Stimulated activated CD4-positive, alpha-beta T cell treated with anti-CD3 and anti-CD28 coated beads, Interleukin-4, amount 100 ng/mL, for 48 hours (primary cell): ENCODE measurements at places on chromosomes 3 and 15.

- DNase-seq = no peak
These were observed 15.8 kb downstream of the SCG5 start for GRCh38 chr15:32657198-32657883.

DNA sequence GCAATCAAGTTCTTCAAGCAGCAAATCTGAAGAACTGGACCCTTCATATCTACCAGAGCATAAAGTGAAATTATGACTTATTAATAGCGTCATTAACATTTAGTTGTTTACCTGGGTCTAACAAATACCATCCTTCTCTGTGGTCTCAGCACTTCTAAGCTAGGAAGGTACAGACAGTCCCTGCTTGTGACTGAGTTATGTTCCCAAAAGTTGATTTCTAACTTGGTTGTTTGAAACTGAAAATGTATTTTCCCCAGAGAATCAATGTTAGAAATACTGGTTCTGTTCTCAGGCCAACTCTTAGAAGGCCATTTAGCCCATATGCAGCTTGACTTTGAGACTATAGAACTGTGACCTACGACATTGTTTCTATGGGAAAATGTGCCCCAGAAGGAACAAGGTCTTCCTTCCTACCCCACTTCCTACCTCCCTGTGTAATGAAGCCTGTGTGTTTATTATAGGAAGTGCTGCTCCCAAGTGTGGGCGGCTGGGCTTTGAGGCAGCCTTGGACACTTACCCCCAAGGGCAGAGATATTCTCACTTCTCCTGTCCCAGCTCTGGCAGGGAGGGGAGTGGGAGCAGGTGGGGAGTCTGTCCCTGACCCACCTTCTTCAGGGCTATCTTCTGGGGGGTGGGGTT lies 12.2 kb upstream of the MAPK6 start:
- DNase-seq = no peak

DNA sequence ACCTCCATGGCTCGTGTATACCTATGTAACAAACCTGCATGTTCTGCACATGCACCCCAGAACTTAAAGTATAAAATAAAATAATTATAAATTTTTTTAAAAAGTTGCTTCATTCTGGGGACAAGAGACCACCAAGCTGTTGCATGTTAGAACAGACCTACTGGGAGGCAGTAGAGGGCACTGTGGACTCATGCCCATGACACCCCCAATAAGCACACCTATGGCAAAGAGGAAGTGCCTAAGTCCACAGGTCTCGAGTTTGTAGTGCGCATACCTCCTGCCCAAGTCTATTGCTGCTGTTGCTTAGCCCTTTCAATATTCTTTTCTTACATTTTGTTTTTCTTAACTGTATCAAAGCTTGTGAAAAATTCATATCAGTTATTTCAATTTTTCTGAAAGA lies 267.9 kb upstream of the THBS1 start:
- DNase-seq = no peak

- DNase-seq = no peak
These were observed 75.9 kb upstream of the ARRDC4 start for GRCh38 chr15:97884513-97885131.

DNA sequence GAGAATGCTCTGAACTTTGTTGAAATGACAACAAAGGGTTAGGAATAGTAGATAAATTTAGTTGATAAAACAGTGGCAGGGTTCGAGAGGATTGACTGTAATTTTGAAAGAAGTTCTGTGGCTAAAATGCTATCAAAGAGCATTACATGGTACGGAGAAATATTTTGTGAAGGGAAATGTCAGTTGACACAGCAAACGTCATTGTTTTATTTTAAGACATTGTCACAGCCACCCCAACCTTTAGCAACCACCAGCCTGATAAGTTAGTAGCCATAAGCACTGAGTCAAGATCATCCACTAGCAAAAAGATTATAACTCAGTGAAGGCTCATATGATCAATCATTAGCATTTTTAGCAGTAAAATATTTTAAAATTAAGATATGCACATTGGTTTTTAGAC lies 8.7 kb upstream of the ST3GAL6 start:
- DNase-seq = no peak

GRCh38 chr3:98038876-98039275 lies 3.8 kb upstream of the GABRR3 start:
- DNase-seq = no peak

GRCh38 chr15:58527573-58528187 lies 95.9 kb downstream of the LIPC start:
- no peak for DNase-seq

- DNase-seq = no peak
These were observed 211.9 kb downstream of the SV2B start for GRCh38 chr15:91311986-91312385.

- no peak for DNase-seq
These were observed 1.2 kb downstream of the HRH1 start for GRCh38 chr3:11155341-11156025.

DNA sequence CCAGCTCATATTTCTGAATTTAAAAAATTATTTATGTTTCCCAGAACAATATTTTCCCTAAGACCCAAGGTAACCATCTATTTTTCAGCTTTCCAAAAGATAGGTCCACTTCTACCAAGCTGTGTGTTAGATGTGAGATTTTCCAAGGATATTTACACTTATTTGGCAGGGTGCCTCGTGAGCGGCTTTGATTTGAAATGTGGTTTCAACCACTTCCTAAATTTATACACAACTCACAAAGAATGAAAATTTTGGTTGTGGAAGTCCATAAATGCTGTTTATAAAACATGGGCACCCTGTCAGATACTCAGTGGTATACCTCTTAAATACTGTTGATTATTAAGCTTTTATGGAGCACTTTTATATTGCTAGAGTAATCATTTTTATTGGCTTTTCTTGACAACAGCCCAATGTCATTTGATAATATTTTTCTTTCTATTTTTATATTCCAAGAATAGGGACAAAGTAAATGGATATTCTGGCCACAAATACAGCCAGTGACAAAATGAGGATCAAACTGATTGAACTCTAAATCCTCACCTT lies 57.6 kb downstream of the GAP43 start:
- DNase-seq = no peak

GRCh38 chr3:48299746-48300712 lies 33.4 kb downstream of the SPINK8 start:
- DNase-seq = no peak

- DNase-seq = no peak
These were observed 27.9 kb upstream of the FAM174B start for GRCh38 chr15:92683511-92683834.

- DNase-seq = no peak
These were observed 211.2 kb downstream of the FOXP1 start for GRCh38 chr3:71372241-71372768.

GRCh38 chr3:131388490-131388799 lies 6.9 kb downstream of the NUDT16 start:
- no peak for DNase-seq

DNA sequence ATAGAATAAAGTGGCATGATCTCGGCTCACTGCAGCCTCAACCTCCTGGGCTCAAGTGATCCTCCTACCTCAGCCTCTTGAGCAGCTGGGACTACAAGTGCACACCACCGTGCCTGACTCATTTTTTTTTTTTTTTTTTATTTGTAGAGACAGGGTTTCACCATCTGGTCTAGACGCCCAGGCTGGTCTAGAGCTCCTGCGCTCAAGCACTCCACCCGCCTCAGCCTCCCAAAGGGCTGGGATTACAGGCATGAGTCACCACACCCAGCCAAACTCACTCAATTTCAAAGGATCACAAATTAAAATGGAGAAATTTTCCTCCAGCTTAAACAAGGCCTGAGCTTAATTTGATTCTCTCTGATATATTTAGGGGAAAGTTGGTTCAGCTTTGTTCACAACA lies 27.3 kb upstream of the NMB start:
- no peak for DNase-seq

DNA sequence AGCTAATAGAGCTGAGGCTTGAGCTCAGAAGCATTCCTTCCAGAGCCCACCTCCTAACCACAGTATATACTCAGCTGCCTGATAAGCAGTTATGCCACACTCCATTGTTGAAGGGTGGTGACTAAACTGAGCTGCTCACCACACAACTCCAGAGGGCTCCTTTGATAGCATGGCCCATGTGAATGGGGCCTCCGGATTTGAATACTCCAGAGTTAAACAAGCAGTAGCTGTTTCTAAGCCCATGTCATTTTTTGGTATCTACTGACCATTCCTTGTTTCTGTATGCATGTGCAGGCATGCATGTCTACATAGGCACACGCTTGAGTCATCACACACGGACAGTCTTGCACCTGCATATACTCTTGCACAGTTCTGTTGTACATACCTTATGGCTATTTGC lies 28.9 kb downstream of the IGSF10 start:
- no peak for DNase-seq

- DNase-seq = no peak
These were observed 612 bp upstream of the LDHAL6B start for GRCh38 chr15:59205839-59206622.

DNA sequence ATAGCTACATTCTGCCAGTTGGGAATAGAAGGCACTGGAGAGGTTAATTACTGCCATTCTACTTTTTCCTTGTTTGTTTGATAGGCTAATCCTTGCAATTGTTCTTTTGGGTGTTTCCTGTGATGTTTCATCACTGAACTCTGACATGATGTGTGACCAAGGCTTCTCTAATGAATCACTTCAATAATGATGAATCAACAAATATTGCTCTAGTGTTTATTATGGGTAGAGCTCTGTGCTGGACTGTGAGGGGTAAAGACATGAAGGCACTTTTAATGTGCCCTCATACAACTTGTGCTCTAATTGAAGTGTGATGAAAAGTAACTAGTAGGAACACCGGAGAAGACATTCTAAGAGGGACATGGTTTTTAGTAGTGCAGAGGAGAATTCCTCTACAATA lies 233.6 kb downstream of the WDR72 start:
- DNase-seq = no peak

DNA sequence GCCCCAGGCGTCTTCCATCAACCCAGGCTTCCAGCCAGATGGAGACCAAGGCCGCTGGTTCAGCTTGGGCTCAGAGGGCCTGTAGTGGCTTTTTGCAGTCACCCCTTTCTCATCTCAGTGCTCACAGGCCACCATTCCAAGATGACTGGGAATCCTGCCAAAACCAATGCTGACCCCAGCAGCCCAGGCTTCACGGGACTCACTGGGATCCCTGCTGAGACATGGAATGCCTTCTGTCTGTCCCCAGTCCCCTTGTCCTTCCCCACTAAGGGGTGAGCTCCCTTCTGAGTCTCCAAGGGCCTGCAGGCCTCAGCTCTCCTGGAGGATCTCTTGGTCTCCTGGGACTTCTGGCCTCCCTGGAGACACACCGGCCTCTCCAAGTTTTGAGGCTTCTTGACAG lies 77.4 kb upstream of the SEC13 start:
- no peak for DNase-seq

- no peak for DNase-seq
These were observed 58.5 kb downstream of the HRH1 start for GRCh38 chr3:11212784-11213183.

DNA sequence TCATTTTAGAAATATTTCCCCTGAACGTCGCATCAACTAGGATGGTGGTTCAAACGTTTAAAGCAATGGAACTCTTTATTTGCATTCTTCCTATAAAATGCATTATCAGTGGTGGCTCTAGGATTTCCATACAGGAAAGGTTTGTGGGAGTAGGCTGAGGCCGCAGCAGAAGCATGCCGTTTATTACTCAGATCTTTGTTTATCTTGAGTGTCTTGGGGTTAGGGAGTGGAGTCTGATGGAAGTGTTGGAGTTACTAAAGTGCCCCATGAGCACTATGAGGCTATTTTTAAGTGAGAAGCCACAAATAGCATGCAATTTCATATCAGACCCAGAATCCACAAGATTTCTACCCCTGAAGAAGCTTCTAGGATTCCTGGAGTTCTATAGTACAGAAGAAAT lies 26.2 kb downstream of the ATOSA start:
- no peak for DNase-seq

- DNase-seq = no peak
These were observed 200.9 kb upstream of the CTDSPL start for GRCh38 chr3:37660782-37661181.

GRCh38 chr3:59288951-59289350 lies 239.1 kb upstream of the CFAP20DC start:
- DNase-seq = no peak

- DNase-seq = peak; percentile 10
These were observed 392.6 kb upstream of the TPM1 start for GRCh38 chr15:62649793-62650420.

DNA sequence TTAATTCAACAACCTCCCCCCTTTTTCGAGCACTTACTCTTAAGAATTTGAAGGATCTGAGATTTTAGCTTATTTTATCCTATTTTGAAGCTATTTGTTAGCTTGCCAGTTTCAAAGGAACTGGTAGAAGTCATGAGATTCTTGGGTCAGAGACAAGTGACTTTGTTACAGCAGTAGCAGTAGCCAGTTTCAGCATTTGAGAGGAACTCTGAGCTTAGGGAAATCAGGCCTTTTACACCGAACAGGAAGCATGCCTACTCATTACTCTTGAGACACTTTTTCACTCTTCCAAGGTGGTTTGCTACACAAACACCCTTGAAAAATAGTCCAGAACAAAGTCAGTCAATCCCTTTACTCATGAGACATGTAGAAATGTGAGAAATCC lies 24.5 kb upstream of the TM4SF1 start:
- DNase-seq = no peak

DNA sequence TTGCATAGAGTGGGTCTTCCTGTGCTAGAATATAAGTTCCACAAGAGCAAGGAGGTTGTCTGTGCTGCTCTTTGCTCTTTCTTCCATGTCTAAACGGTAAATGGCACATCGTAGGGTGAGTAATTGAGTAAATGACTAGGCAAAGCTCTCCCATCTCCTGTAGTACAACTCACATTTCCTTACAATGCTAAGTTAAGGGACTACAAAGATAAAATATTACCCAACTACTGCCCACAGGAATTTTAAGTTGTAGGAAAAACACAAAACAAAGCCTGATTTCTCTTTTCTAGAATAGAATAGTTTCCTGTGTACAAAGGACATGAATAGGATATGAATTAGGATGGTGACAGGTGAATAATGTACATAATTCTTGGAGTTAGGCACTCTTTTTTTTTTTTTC lies 19.9 kb upstream of the LRIG1 start:
- DNase-seq = no peak

GRCh38 chr3:129614927-129615363 lies 8.5 kb upstream of the PLXND1 start:
- DNase-seq = no peak

DNA sequence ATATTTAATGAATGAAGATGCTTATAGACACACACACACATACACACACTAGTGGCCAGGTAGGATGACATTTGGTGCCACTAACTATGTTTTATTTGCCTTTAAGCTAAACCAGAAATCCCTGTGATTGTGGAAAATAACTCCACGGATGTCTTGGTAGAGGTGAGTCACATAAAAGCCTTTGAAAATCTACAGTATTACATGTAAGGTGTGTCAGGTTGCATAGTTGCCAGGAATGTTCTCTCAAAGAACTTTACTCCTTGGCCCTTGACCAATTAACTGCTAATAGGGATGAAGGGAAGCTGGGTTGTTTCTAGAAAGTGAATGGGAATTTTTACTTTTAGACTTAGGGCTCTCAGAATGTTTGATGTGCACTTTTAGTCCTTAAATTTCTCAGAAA lies 9.9 kb downstream of the ZBED2 start:
- DNase-seq = no peak

GRCh38 chr3:171508676-171509075 lies 48.5 kb upstream of the TNIK start:
- DNase-seq = no peak

- no peak for DNase-seq
These were observed 5.8 kb downstream of the GNAI2 start for GRCh38 chr3:50241713-50242380.

GRCh38 chr15:71154607-71155200 lies 39.4 kb downstream of the THSD4 start:
- no peak for DNase-seq
